NCI-H1092 (cell line): ENCODE measurements at places on chromosomes 1 and 21.

- DNase-seq = no peak
Measured at GRCh38 chr1:203554071-203554470, 60.1 kb downstream of the OPTC start.

DNA sequence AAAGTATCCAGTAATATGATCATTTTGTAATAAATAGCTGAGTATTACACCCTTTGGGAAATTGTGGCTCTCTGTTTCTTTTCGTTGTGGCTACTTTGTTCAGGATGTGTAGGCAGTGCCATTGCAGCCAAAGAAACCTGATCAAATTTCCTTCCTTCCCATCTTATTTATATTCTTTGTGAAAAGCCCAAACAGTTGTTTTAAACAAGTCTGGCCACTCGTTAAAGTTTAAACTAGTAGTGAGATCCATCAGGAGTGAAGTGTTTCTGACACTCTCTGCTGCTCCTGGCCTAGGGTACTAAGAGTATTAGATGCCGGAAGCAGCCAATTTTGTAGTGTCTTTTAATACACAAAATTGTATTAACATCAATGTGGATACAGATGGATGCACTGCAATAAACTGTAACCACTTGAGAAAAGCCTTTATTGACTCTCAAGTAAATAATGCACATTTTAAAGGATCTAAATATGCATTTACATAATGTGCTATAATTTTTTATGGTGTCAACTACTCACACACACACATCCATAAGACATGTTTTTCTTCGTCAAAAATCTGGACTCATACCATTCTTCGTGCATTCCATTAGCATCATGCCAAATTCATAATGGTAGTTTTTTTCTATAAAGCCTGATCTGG lies 317.9 kb downstream of the NFIA start:
- DNase-seq = no peak

DNA sequence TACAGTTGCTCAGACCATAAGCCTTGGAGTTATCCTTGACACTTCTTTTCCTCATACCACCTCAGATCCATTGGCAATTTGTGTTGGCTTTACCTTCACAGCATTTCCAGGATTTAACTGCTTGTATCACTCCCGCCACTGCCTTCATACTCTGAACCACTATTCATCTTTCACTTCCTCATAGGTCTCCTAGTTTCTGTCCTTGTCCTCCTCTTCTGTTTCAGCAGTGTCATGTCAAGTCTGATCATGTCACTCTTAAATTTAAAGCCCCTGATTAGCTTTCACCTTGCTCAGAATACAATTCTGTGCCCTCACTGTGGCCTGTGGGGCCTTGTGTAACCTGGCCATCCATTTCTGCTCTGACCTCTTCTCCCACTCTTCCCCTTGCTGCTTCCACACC lies 34.7 kb upstream of the C1orf115 start:
- DNase-seq = no peak

- DNase-seq = no peak
Measured at GRCh38 chr1:66294707-66295370, 239.1 kb upstream of the SGIP1 start.

- DNase-seq = no peak
Measured at GRCh38 chr1:44034976-44035716, 3.9 kb upstream of the SLC6A9 start.

DNA sequence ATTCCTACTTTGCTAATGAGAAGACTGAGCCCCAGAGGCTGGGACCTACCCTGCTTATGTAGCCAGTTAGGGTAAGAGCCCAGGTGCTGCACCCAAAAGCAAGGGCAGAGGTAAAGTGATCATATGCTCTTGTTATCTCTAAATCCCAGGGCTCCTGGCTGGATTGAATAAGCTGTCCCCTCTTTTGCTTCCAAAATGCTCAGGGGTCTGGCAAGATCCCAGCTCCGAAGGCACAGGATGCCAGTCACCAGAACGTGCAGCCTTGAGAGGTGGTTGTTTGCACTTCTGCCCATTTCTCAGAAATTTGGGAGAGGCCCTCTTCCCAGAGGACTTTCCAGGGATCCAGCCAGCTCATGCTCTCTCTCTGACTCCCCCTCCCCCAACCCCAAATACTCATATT lies 142.4 kb upstream of the TMEM51 start:
- no peak for DNase-seq

DNA sequence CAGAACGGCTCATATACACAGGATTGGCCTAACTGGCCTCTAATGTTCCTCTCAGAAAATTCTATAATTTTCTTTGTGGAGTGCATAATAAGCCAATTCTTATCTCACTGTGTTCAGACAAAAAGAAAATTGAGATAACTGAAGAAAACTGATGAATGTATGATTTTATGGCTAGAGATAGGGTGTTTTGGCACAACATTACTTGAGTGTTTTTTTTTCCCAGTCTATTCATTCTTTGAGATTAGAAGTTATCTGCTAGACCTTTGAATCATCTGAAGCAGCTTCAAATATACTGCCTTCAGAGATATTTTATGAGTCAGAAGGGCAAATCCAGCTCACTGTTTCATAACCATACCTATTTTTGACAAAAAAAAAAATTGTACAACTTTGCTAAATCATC lies 85.6 kb downstream of the VAV3 start:
- no peak for DNase-seq

DNA sequence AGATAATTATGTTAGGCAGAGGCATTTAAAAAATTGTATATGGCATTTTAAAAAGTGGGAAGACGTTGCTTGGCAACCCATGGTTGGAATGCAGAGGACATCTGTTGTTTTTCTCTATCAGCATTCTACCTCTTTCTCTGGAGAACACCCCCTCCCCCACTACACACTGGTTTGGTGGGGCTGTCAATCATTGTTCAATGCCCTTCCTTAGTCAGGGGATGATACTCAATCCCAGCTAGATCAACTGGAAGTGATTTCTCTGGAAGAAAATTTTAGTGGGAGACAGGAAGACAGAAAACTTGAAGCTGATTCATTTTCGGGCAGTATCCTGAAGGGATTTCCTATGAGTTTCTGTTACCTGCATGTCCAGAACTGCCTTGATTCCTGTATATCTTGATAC lies 35.7 kb upstream of the CAP1 start:
- DNase-seq = no peak

DNA sequence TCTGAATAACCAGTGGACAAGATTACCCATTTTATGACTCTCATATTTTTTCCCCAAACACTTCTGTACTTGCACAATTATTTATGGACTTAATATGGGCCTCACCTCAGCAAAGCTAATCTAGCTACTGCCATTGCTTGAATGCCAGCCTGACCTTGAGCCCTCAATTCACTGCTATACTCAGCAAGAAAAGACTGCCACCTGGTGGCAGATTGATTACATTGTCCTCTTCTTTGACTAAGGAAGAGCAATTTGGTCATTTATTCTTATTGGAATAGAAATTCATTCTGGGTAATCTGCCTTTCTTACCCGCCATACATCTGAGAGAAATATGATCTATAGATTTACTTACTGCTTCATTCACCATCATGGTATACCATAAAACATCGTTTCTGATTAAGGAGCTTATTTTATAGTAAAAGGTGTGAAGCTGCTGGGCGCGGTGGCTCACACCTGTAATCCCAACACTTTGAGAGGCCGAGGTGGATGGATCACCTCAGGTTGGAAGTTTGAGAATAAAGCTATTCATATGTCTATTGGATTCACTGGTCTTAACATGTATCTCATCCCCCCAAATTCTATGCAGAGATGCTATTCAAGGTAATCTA lies 32.9 kb upstream of the DIPK1A start:
- DNase-seq = peak; percentile 74

DNA sequence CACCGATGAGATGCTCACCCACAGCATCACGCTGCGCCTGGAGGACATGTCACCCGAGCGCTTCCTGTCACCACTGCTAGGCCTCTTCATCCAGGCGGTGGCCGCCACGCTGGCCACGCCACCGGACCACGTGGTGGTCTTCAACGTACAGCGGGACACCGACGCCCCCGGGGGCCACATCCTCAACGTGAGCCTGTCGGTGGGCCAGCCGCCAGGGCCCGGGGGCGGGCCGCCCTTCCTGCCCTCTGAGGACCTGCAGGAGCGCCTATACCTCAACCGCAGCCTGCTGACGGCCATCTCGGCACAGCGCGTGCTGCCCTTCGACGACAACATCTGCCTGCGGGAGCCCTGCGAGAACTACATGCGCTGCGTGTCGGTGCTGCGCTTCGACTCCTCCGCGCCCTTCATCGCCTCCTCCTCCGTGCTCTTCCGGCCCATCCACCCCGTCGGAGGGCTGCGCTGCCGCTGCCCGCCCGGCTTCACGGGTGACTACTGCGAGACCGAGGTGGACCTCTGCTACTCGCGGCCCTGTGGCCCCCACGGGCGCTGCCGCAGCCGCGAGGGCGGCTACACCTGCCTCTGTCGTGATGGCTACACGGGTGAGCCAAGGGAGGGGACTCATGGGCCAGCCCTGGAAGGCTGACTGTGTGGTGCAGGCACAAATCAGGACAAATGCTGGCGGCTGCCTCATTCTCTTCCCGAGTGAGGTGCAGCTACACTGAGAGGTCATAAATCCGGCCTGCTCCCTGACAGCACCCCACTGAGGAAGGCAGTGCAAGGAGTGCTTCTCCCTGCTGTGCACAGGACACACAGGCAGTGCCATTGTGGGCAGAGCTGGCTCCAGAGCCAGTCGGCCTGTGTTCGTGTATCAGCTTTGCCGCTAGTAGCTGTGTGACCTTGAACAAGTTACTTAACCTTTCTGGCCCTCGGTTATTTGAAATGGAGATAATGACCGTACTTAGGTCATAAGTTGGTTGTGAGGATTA lies 9.4 kb downstream of the CELSR2 start:
- no peak for DNase-seq

GRCh38 chr1:53477651-53478501 lies 18.7 kb downstream of the DMRTB1 start:
- DNase-seq = no peak

GRCh38 chr1:156648951-156649350 lies 7.0 kb downstream of the BCAN start:
- DNase-seq = no peak

GRCh38 chr1:157487504-157487903 lies 64.8 kb downstream of the FCRL5 start:
- no peak for DNase-seq

GRCh38 chr1:31010086-31010989 lies 55.2 kb downstream of the PUM1 start:
- DNase-seq = no peak

DNA sequence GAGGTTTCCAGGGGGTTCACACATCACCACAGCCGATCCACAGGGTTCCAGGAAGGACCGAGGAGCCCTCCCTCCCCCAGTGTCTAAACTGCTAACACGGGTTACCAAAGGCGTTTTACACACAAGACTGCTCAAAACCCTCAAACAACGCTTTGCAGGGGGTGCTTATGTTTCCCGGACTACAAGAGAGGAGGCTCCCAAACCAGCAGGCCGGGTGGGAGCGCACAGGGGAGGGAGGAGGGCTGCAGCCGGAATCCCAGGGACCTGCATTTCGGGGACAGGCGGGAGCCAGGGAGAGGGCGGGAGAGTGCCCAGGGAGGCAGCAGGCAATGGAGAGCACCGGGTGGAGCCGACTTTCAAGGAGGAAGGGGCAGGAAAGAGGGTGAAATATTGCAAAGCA lies 50.8 kb downstream of the ACBD3 start:
- peak; percentile 50 for DNase-seq

DNA sequence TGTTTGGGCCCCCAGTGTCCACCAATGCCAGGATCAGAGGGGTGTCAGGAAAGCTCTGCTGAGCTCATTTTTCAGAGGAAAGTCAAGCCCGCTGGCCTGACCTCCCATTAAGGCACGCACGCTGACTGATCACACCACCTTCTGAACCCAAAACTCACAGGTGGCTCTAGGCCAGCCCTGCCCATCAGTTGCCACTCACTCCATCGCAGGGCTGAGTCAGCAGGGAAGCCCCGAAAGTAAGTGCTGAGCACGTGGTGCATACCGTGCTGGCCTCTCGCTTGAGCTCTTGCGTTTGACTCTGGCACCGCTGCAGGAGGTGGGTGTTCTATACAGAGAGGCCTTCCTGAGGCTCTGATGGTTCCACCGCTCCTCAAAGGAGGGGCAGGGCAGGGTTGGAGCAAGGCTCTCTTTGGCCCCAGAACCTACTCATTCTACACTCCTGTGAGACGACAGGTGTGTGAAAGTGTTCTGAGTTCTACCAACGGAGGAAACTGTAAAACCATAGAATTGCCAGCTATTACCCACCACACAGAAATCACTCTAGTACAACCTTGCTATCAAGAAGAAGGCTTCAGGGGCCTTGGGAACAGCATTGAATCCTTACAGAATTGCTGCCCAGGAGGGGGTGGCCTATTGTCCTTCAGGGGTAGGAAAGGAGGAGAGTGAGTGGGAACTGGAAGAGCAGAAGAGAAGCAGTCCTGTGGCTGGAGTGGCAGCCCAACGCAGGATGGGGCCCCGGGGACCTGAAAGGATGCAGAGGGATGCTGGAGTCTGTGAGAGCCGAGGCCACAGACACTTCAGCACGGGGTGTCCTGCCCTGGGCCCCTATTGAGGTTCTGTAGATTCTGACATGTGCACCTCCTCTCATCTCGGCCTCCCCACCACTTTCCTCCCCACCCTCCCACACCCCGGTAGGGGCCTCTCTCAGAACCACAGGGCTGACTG lies 214.7 kb upstream of the EDN2 start:
- DNase-seq = no peak

GRCh38 chr1:211912038-211912437 lies 81.5 kb upstream of the LPGAT1 start:
- DNase-seq = no peak

GRCh38 chr1:158059984-158060383 lies 66.5 kb downstream of the KIRREL1 start:
- DNase-seq = no peak

GRCh38 chr1:177996957-177997356 lies 27.1 kb upstream of the SEC16B start:
- no peak for DNase-seq

- no peak for DNase-seq
Measured at GRCh38 chr1:231395076-231395997, 26.8 kb downstream of the EGLN1 start.
